ENCODE measurements at places on chromosomes 1 and 21.

GRCh38 chr1:188590641-188591040 is 1761.9 kb downstream of the PLA2G4A start:
- no peak for DNase-seq

GRCh38 chr1:75127916-75128717 is 6.1 kb upstream of the LHX8 start:
- DNase-seq = no peak

DNA sequence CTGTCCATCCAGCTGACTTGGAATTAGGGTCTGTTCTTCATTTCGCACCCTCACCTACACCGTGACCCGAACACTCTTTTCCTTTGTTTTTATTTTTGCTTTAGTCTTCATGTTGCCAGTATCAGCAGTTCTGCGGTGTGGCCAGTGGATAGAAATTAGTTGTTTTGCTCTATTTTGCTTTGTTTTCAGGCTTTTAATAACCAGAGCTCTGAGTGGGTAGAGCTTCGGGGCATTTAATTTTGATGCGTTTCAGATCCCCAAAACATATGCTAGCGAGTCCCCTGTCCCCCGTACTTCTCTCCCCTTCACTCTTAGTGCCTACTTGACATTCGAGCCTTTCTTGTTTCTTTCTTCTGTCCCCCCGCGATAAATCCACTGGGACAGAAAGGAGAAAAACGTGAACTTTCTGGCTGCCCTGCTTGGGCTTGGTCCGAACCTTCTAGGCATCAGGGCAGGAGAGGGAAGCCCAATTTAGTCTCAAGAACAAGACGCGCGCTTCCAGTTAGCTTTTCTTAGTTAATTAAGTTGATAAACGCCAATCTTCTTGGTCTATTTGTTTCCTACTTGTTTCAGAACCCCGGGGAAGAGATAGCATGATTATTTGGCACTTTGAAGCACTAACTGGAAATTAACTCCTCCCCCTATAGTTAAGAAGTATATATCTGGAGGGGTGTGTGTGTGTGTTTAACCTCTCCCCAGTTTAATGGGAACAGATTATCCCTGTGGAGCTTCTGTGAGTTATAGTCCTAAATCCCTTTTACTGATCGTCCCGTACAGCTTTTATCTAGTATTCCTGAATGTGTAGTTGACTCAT is 839 bp downstream of the SWT1 start:
- peak; percentile 8 for DNase-seq

DNA sequence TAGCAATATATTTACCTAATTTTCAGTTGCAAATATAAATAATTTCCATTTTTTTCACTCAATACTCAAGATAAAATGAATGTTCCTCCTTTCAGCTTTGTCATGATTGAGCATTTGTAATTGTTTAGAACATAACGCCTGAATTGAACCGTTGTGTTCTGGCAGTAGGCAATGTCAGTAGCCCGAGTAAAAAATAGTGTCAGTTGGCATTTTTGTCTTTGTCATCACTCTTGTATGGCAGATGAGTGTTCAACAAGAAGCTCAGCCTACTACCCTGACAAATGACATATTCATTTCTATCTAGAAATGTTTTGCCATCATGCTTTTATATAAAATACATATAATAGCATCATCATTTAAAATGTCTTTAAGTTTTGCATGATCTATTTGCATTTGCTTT is 691.4 kb upstream of the NCAM2 start:
- DNase-seq = no peak

GRCh38 chr1:218376722-218377121 is 31.6 kb downstream of the TGFB2 start:
- DNase-seq = no peak

- DNase-seq = peak; percentile 72
Observed at GRCh38 chr1:29235955-29236711, at the start of gene PTPRU. PTPRU (plus strand) TSS chr1:29236522; CDS start chr1:29236645, 123 bp downstream.

- DNase-seq = no peak
Observed at GRCh38 chr1:248884632-248885295, 21.3 kb upstream of the PGBD2 start.

DNA sequence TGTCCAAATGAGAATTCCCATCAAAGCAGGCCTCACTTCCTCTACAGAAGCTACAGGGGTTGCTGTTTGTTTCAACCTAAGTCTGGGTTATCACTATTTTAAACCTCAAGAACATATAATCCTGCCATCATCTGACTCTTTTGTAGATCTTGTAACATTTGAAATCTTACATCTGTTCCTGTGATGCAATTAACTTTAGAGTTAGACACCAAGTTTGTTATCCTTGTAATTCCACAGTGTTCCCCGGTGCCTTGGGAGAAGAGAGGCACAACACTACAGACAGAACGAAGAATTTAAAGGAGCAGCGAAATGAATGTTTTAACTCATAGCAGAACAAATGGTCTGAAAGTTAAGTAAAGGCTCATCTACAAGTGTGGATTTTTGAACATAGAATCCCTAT is 116.1 kb downstream of the UCHL5 start:
- DNase-seq = no peak

DNA sequence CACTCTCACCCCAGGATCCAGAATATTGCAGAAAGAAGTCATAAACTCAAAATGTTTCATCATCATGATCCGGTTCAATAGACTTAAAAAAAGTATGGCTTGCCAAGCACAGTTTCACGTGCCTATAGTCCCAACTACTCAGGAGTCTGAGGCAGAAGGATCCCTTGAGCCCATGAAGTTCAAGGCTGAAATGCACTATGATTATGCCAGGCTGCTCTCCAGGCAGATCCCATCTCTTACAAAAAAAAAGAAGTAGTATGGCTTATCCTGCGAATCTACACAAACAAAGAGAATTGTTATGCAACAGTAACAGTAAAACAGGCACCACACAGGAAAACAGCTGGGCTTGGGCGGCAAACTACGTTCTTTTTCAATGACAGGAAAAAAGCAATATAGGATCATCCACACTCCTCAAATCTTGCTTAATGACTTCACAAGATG is 76.2 kb downstream of the EIF4G3 start:
- no peak for DNase-seq

GRCh38 chr1:76587212-76587611 is 280.1 kb upstream of the ST6GALNAC5 start:
- DNase-seq = no peak

GRCh38 chr1:115506924-115507589 is 134.7 kb upstream of the VANGL1 start:
- DNase-seq = peak; percentile 10

DNA sequence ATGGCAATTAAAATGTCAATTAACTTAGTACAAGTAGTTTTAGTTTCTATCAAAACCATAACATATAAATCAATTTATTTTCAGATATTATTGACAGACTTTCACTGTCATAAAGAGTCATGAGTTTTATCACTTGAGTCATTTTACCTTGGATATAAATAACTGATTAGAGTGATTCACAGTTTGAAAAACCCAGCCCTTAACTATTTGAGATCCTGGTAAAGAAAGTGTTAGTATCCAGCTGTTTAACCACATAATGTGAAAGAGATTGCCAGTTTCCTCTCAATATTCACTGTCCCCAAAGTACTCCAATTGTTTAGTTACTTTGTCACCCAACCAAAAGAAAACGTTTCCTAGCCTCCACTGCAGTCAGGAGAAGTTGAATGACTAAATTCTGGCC is 91.3 kb downstream of the UCHL5 start:
- DNase-seq = no peak

GRCh38 chr1:182658055-182658454 is 26.3 kb downstream of the RGS8 start:
- DNase-seq = no peak

GRCh38 chr1:99674115-99675064 is 28.5 kb downstream of the PALMD start:
- no peak for DNase-seq

GRCh38 chr1:145916745-145917144 is 1.8 kb downstream of the PEX11B start:
- no peak for DNase-seq

GRCh38 chr1:220730486-220730885 is 17.6 kb upstream of the MTARC2 start:
- DNase-seq = no peak

DNA sequence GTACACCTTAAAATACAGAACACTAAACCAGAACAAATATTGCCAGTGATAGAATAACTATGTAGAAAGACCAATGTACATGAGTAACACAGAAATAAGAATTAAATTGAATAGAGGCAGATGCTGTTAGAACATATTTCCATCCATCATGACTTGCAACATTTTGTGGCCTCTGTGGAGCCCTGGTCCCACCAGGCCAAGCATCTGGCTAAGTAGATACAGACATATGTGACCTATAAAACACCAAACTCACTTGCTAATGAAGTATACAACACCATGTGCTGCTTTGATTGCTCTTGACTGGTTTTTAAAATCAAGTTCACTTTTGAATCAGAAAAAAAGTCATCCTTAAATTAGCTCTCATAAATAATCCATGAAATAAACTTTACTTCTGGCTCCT is 20.5 kb downstream of the SLC19A2 start:
- no peak for DNase-seq

DNA sequence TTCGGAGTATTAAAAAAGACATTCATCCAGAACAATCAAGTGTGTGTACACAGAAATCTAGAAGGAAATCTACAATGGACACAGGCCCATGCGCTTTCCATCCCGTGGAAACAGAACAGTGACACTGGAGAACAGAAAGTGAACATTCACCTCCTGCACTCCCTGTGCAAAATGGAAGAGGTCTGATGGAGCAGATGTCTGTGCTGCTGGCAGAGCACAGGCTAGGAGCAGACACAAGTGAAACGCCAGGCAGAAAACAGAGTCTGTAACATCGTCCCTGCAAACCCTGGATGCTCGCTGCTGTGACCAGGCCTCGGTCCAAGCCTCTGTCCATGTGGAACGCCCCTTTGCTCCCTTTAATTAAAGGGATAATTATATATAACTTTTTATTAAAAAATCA is 36.1 kb downstream of the SLC45A1 start:
- DNase-seq = no peak

DNA sequence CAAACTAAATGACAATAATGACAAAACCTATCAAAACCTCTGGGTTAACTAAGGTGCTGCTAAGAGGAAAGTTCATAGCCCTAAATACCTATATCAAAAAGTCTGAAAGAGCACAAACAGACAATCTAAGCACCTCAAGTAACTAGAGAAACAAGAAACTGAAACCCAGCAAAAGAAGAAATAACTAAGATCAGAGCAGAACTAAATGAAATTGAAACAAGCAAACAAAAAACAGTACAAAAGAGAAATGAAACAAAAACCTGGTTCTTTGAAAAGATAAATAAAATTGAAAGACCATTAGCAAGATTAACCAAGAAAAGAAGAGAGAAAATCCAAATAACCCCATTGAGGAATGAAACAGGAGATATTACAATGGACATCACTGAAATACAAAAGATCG is 44.8 kb upstream of the KIAA0040 start:
- DNase-seq = peak; percentile 29

DNA sequence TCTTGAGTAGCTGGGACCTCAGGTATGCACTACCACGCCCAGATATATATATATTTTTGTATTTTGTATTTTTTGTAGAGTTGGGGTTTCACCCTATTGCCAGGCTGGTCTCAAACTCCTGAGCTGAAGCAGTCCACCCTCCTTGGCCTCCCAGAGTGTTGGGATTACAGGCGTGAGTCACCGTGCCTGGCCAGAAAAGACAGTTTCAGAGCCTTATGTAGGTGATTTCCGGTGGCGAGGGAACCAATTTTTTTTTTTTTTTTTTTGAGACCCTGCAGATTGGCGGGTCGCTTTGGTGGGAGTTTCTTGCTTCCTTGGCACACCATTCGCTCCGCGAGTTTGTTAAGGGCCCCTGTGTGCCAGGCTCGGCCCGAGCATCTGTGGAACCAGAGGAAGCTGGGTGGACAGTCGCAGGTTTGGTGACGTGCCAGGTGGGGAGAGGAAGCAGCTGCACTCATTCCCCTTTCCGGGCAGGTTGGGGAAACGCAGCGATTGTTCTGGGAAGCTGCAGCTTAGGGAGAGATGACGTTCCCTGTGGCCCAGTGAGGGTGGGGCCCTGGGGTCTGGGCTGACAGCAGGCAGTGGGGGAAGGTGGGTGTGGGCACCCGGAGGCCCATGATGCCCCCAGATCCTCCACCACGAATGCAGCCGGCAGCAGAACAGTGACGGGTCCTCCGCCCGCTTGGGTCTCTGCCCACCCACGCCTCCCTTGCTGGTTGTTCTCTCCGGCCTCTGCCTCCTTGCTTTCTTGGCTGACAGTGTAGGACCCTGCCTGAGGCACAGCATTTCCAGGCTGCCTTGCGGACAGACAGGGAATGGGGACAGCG is 25.1 kb downstream of the SPSB1 start:
- DNase-seq = no peak

GRCh38 chr21:42433946-42434551 is 30.3 kb downstream of the UBASH3A start:
- DNase-seq = no peak

GRCh38 chr1:83929184-83929583 is 69.7 kb downstream of the TTLL7 start:
- DNase-seq = no peak

DNA sequence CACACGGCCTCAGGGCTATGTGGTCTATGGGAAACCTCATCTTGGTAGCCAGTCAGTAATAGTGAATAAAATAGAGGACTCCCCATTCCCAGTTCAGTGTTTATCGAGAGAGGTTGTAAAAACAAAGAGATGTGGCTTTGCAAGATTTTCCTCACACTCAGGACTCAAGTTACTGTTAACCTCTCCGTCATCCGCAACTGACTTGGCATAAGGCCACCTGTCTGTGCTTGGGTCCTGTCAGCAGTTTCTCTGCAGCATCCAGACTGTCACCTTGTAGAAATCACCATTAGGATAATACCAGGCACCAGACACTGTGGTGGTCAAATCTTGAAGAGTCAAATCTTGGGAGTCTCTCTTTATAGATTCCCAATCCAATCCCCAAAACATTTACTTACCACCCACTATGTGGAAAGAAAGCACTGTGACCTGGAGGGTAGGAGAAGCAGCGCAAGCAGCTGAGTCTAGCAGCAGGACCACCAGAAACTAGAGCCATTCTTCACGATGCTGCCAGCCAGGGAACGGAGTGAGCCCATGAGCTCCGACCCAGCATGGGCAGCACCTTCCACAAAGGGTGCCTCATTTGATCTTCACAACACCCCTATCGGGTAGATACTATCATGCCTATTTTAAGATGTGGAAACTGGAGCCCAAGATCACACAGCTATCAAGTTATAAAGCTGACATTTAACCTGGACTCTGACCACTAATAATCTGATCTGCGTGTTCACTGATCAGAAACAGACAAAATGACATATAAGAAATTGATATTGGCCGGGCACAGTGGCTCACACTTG is 5.6 kb upstream of the GPR25 start:
- DNase-seq = peak; percentile 86

GRCh38 chr1:247268390-247269045 is 12.6 kb downstream of the VN1R5 start:
- DNase-seq = no peak

- no peak for DNase-seq
Observed at GRCh38 chr1:61403679-61404596, 321.0 kb downstream of the TM2D1 start.

- no peak for DNase-seq
Observed at GRCh38 chr1:17874710-17875109, 119.6 kb downstream of the ACTL8 start.

- DNase-seq = peak; percentile 84
Observed at GRCh38 chr21:14737922-14738321, 191.8 kb upstream of the SAMSN1 start.

- DNase-seq = no peak
Observed at GRCh38 chr1:26907071-26907917, 6.5 kb downstream of the NR0B2 start.
